Mesenteric fat pad (tissue), 1 donor: ENCODE measurements at places on chromosomes 4 and X. TPM values are rescaled to one million over a fixed set of nuclear protein-coding genes. Genes with fewer than 3 reads are reported as not detected.

Gene MAGEB2
- not detected for total RNA-seq

Gene BEX1
- total RNA-seq: 1.1 TPM

Gene FAT4
- total RNA-seq: 7.3 TPM

Gene PPBP
- total RNA-seq: 1.3 TPM

Gene HDAC8
- total RNA-seq: 32.9 TPM

Gene SHISA3
- 0.48 TPM for total RNA-seq

Gene DMRTC1
- total RNA-seq: not detected

Gene ADAMTS3
- 2.1 TPM for total RNA-seq

Gene TLR10
- 0.42 TPM for total RNA-seq

Gene ADH7
- total RNA-seq: not detected

GRCh38 chr4:120293341-120293740 is 226.7 kb upstream of the MAD2L1 start:
- no peak for DNase-seq

DNA sequence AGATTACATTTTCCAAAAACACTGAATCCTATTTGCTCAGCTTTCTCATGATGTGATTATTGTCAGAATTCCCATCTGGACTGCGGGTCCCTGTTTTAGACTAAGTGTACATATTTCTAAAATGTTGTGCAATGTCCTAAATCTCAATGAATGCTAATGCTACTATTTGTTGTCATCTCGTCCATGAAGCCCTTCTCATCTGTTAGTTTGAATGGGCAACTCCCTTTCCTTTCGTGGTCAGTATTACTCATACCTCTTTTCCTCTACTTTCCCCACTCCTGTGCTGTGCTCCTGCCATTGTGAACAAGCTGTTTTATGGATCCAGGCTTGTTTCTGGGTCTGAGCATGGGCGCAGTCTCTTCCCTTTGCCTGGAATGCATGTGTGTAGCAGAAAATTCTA is 91.0 kb downstream of the MID1 start:
- no peak for DNase-seq

DNA sequence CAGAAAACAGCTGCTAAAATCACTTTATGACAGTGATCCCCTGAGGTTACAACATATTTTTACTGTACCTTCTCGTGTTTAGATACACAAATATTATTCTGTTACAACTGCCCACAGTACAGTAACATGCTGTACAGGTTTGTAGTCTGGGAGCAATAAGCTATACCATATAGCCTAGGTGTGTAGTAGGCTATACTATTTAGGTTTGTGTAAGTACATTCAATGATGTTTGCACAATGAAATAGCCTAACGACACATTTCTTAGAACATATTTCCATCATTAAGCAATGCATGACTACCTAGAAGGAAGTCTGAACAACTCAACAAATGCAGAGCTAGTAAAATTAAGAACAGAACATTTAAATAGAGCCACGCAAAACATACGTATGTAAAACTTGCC is 112.7 kb downstream of the ZAR1 start:
- DNase-seq: no peak

DNA sequence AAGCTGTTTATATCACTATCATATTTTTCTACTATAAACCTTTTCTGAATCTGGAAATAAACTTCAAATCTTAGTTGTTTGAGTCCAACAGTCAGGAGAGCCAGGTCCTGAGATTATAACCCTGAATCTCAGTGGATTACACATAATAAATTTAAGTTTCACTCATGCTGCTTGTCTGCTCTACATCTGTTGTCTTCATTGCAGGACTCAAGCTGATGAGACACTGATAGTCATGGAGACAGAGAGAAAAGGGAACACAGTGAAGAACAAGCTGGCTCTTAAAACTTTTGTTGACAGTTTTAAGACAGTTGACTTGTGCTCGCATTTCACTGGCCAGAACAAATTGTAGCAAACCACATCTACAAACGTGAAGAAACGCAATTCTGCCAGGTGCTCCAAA is 327.0 kb upstream of the CTSO start:
- DNase-seq: no peak

GRCh38 chrX:41758401-41758800 is 34.4 kb downstream of the GPR82 start:
- no peak for DNase-seq

DNA sequence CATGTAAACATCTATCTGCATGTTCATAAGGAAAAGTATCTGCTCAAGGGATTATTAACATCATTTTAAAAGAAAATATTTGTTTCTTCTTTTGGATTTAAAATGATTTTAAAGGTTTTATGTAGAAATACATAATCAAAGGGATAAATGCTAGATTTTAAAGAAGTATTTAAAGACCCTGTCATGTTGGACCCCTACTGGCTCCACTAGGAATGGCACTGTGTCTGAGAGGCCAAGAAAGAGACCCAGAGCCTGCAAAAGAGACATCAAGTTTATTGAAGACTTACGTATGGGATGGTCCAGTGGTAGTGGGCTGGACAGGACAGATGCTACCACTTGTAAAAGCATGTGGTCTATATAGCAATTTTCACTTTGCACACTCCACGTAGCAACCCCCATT is 78.7 kb upstream of the PCDH18 start:
- no peak for DNase-seq

DNA sequence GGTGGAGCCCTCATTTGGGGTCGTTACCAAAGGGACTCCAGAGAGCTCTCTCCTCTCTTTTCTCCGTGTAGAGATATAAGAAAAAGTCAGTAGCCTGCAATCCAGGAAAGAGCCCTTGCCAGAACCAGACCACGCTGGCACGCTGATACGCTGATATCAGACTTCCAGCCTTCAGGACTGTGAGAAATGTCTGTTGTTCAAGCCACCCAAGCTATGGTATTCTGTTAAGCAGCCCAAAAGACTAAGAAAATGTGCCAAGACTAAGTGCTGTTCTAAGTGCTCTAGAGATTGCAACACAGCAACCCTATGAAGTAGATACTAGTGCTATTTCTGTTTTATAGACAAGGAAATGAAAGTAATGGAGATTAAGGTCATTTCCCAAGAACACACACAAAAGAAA is 205.7 kb downstream of the CAMK2D start:
- no peak for DNase-seq

- DNase-seq: no peak
Observed at GRCh38 chr4:142913461-142914030, 67.4 kb upstream of the INPP4B start.

- no peak for DNase-seq
Observed at GRCh38 chrX:133747196-133747595, 238.2 kb downstream of the GPC3 start.

DNA sequence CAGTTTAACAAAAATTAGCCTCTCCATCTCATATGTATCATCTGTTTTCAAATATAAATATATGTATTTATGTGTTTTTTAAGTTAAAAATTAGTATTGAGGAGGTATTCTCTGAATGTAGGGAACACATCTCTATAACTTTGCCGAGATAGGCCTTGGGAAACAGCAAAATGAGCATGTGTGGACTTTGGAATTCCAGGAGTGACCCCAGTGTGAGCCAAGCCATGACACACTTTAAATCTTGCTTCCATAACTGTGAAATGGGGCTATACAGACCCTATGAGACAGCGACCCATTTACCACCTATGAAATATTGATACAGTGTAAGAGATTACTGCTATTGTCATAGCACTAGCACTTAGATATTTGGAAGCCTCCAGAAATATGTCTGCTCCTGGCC is 58.8 kb downstream of the FRMPD4 start:
- no peak for DNase-seq

GRCh38 chr4:110977554-110977953 is 354.7 kb upstream of the PITX2 start:
- no peak for DNase-seq

- no peak for DNase-seq
Observed at GRCh38 chr4:25863347-25863784, 578 bp upstream of the SEL1L3 start.

DNA sequence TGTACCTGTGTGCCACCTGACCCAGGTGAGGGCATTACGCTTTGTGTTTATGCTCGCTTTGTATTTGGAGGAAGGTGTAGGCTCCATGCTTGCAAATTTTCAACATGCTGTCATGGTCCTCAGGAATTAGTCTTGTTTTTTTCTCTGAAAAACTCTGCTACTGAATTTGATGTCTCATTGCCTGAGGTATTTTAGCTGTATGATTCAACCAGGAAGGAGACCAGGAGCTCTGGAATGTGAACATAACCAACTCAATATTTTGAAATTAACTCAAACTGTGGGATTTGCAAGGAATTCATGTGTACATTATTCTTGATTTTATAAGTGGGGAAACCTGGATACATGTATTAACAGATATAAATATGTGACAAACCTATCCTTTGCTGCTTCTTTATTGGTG is 134.1 kb downstream of the SLC4A4 start:
- no peak for DNase-seq

GRCh38 chr4:141016117-141016798 is 117.0 kb downstream of the RNF150 start:
- no peak for DNase-seq

- no peak for DNase-seq
Observed at GRCh38 chrX:118978451-118978850, 4.0 kb downstream of the LONRF3 start.

DNA sequence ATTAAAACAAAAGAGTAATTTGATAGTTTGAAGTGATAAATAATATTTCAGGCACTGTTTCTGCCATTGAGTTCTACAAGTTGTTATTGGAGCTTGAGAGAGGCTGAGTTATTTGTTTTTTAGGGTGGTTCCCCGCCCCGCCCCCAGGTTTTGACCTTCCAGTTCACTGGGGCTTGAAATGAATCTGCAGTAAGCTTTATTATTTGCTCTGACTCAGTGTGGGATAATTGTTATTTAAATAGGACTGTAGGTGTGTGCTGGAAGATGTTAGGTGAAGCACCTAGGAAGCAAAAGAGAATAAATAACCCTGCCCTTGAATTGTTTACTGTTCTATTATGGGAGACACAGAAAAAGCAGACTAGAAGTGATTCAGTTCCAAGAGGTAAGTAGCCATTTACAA is 81.2 kb upstream of the KCNIP4 start:
- no peak for DNase-seq

DNA sequence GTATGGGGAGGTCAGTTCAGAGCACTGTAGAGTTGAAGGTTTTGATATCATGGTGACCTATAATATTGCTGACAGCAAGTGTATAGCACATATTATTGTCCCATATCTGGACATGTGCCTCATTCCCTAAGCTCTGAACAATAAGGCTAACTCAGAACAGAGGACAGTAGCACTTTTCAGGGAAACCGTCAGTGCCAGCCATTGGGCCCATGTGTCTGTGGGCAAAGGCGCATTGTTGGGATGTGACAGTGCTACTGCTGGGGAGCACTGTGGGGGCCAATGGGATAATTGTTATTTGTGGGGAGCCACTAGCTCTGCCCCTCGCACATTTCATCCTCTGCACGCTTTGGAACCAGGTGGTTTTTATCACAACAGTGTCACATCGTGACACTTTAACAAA is 136.2 kb downstream of the ELOVL6 start:
- no peak for DNase-seq

GRCh38 chrX:75522565-75523431 is at the start of gene ZDHHC15:
ZDHHC15 (minus strand) TSS chrX:75523037; CDS start chrX:75523024, 13 bp downstream.
- peak; percentile 90 for DNase-seq

DNA sequence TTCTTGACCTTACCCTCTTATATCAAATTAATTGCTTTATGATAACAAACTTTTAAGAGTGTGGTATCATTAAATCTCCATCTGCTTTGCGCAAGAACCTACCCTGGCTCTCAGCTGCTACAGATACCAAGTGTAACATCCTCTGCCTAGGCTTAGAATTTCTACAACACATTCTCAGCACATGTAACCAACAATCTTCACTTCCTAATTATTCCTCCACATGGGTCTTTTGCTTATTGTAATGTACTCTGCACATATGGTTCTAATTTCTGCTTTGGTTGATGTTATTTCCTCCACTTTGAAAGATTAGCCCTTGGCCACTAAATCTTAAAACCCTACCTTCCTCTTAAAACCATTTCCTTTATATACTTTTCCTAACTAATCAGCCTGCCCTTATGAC is 242.4 kb downstream of the ARHGAP24 start:
- DNase-seq: no peak

DNA sequence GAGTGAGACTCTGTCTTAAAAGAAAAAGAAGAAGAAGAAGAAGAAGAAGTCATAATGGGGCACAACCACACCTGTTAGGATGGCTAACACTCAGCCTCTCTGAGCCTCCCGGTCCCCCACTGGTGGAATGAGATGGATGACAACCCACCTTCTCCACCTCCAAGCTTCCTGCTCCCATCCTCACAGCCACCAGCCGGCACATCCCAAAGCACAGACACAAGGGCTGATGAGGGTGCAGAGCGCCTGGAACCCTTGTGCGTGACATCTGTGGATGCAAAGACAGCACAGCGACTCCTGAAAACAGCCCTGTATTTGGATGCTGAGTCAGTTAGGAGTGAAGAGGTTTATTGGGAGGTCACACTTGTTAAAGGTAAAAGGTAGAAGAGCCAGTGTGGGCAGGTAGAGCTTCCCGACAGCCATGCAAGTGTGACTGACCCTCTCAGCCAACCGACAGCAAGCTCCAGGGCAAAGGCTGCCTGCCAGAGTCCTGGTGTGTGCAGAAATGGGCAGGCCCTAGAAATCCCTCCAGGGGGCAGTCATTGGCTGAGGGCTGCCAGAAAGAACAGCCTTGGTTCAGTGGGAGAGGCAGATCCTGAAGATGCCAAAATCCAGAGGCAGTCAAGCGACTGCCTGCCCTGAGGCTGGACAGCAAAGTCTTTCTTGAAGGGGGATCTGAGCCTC is 26.6 kb upstream of the MAN2B2 start:
- no peak for DNase-seq

DNA sequence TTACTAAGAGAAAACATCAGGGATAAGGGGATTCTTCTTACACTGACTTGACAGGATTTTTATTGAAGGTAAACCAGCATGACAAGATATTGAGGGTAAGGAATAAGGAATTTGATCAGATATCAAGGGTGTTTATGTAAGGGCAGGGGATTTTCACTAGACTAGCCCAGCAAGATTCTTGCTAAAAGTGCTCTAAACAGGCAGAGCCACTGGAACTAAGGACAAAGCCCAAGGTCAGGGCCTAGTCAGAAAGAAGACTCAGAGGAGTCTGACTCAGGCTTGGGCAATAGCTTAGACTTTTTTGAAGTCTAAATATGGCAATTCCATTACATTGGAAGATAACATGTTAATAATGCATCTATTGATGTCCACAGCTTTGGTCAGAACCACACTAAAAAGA is 6.5 kb upstream of the GLRA3 start:
- DNase-seq: no peak

- no peak for DNase-seq
Observed at GRCh38 chr4:21948347-21949072, at the start of gene KCNIP4. KCNIP4 (minus strand) TSS chr4:21948772.

GRCh38 chr4:21697583-21697982 is 251.0 kb downstream of the KCNIP4 start:
- DNase-seq: no peak

- no peak for DNase-seq
Observed at GRCh38 chr4:163554870-163555465, 60.5 kb downstream of the TMA16 start.
